Osteoblast (primary cell): ENCODE measurements at places on chromosomes 4 and X. TPM values are rescaled to one million over a fixed set of nuclear protein-coding genes. Genes with fewer than 3 reads are reported as not detected.

- no peak for DNase-seq
These were observed 423.2 kb downstream of the RPA4 start for GRCh38 chrX:97306771-97307470.

GRCh38 chrX:45771114-45771513 lies 570.4 kb upstream of the DIPK2B start:
- peak; percentile 62 for DNase-seq

GRCh38 chrX:139018436-139018835 lies 306.9 kb upstream of the FGF13 start:
- no peak for DNase-seq

- DNase-seq = no peak
These were observed 163.0 kb downstream of the EFNB1 start for GRCh38 chrX:68991691-68992345.

GRCh38 chr4:85452058-85452731 lies 22.8 kb upstream of the ARHGAP24 start:
- no peak for DNase-seq

GRCh38 chr4:6381571-6382123 lies 90.8 kb downstream of the PPP2R2C start:
- DNase-seq = peak; percentile 34

GRCh38 chr4:141127884-141128283 lies 5.4 kb downstream of the RNF150 start:
- no peak for DNase-seq

GRCh38 chr4:8706216-8707044 lies 113.9 kb downstream of the CPZ start:
- DNase-seq = peak; percentile 80

DNA sequence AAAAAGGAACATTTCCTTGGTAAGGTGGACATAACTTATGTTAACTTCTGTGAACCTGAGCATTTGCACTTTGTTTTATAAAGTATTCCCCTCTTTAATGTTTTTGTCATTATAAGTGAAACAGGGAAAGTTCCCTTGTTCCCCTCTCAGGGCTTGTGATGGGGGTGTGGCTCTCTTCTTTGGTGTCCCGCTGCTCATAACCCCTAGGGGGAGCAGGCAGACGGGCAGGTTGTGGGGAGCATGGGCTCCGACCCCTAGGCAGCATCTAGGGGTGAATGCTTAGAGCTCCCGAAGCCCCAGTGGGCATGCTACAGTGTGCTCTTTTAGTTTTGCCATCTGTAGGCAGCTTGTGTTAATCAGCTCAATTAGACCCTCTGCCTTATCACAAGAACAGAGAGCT lies 200.4 kb downstream of the DACH2 start:
- DNase-seq = no peak

- DNase-seq = no peak
These were observed 47.6 kb downstream of the ANAPC4 start for GRCh38 chr4:25424539-25425228.

GRCh38 chr4:57081651-57082621 lies 28.2 kb downstream of the IGFBP7 start:
- no peak for DNase-seq

DNA sequence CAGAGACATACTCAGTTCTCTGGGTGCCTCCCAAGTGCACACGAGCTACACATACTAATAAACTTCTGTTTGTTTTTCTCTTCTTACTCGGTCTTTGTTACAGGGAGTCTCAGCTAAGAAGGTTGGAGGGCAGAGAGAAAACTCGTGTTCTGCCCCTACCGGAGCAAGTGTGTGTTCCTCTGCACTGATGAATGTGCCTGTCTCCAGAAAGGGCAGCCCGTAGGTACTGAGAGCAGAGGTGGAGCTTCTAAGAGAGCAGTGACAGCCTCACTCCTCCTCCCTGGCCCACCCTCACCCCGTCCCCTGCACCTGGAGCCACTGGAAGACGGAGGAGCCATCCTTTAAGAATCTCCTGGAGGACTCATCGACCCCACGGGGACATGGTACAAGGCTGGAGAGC lies 67.6 kb downstream of the MTNR1A start:
- no peak for DNase-seq

The SSX3 gene
- total RNA-seq = not detected in 2 replicates

The CITED1 gene
- not detected in 2 replicates for total RNA-seq

The KLHL34 gene
- under 0.01 TPM in 1 of 2 replicates, not detected in the other for total RNA-seq

The WDR17 gene
- total RNA-seq = 0.36 and 0.59 TPM in 2 replicates
